NCI-H2029 treated with DMSO at 0.1 percent for 48 hours (cell line): ENCODE measurements at places on chromosomes 11 and 22.

GRCh38 chr22:37514526-37515051 is 4.6 kb downstream of the CARD10 start:
- no peak for DNase-seq

- DNase-seq, result no peak
Measured at GRCh38 chr11:67544616-67545242, 21.5 kb upstream of the CABP2 start.

DNA sequence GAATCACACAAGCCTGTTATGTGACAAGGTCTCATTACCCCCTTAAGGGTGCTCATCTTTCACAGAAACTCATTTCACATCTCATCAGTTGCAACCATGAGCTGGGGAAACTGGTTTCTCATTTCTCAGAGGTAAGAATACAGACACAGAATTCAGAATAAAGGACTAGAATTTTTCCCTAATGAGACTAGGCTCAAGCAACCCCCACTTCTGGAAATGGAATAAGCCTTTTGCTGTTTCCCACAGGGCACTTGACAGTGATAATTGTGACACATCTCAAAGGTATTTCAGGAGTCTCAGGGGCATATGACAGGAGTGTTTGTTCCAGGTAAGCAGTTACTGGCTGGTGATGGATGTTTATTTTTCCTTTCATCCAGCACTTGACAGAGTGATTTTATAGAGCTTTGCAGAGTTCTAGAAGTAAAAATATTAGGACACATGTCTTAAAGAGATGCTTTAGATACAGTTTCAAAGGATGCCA is 112.9 kb upstream of the DDI1 start:
- DNase-seq, result no peak

DNA sequence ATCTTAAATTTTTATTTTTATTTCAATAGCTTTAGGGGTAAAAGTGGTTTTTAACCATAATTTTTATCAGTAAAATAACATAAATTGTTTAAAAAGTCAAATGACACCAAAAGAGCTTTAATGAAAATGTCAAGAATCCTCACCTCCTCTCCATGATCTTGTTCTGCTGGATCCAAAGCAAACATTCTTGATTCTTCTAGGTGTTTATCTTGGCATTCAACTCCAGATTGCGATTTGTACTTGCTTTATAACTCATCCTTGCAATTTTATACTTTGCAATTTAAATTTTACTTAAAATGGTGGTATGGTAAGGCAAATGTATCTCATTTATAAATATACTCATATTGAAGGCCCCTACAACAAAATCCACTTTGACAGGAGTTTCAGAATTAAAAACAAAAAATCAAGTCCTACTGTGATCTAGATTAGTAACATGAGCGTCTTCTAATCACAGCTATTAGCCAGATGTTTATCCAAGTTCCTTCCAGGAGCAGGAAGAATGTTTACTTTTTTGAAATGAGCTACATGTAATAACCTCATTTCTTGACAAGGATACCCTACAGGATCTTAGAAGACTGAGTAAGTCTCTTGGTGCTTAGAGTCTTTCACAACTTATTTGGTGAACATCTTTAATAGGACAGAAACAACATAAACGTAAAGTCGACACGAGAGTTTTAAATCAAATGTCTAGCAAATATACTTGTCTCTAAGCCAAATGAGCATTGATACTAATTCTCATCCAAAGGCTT is 72.4 kb upstream of the CARD18 start:
- DNase-seq, result peak; percentile 4

DNA sequence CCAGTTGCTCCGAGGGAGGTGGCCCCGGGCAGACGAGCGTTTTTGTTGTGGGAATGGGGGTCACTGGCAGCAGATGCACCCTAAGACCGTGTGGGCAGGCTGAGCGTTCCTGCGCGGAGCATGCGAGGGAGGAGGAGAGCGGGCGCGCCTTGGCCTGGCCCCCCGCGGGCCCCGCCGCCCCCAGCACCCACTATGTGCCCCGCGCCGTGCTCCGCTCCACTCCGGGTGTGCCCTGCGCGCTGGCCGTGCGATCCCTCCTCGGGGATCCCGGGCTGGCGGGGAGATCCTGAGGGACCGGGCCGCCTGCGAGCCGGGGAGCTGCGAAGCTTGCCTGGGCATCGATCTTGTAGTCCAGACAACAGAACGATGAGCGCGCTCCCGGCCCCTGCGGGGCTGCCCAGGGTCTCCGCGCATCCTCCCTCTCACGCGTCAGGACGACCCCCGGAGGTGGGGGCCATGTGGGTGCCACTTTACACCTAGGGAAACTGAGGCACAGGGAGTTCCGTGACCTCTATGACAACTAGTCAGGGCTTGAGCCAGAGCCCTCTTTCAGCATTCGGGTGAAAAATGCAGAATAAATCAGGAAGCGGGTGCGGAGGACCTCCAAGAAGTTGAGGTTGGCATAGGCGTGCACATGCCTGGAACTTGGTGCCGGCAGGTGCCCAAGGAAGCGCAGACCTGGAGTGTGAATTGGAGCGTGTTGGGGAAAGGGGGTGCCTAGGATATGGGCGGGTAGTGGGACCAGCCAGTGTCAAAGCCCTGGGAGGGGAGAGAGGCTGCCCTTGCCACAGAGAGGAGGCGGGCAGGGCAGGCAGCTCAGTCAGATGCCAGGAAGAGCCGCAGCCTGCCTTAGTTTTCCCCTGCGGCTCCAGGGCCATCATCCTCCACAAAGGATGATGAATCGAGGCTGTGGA is 1.3 kb upstream of the KMT5B start:
- no peak for DNase-seq
